Hematopoietic multipotent progenitor cell treated with erythropoietin and hydrocortisone succinate and interleukin-3 and kit ligand, for 8 days (in vitro differentiated cells): ENCODE measurements at places on chromosomes 11 and 22.

DNA sequence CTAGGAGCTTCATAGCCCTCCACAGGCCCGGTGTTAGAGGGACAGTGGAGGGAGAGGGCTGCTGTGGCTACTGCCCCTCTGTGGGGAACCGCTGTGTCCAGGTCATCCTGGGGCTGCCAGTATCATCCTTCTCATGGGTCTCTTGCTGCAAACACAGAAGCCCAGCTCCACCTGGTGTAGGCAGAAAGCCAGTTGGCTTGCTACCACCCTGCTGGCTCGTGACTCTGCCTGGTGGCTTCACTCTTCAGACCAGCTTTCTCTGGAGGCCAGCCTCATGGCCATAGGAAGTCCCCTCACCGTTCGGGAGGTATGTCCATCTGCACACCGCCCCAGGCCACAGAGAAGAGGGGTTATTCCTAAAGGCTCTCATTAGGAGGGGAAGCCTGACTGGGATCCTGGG, 19.4 kb upstream of the SUSD2 start:
- DNase-seq: no peak

DNA sequence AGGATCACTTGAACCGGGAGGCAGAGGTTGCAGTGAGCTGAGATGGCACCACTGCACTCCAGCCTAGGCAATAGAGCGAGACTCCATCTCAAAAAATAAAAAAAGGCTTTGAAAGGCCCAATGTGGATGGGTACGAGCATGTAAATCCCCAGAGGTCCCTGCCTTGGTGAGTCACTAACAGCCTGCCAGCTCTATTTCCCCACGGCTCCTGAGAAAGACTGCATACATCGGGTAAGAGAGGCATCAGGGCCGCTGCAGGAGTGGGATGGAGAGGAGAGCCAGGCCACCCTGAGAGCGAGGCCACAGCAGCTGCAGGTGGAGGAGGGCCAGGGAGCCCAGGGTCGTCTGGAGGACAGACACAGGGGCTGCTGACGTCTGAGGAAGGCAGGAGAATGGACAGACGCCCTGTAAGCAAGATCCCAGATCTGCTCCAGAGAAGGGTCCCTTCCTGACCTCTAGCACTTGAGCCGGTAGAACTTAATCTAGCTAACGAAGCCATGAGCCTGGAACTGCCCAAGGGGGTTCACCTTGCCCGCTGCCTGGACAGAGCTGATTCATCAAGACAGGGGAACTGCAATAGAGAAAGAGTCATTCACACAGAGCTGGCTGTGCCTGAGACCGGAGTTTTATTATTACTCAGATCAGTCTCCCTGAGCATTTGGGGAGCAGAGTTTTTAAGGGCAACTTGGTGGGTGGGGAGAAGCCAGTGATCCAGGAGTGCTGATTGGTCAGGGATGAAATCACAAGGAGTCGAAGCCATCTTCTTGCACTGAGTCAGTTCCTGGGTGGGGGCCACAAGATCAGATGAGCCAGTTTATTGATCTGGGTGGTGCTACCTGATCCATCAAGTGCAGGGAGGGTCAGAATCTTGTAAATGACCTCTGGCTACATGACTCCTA, 5.1 kb upstream of the KRTAP5-9 start:
- DNase-seq: no peak

GRCh38 chr11:26021017-26021416, 310.9 kb upstream of the ANO3 start:
- no peak for DNase-seq

GRCh38 chr11:124841201-124841600, 24.0 kb upstream of the ROBO3 start:
- DNase-seq: no peak

GRCh38 chr11:8805296-8805695, 105.7 kb upstream of the AKIP1 start:
- no peak for DNase-seq

DNA sequence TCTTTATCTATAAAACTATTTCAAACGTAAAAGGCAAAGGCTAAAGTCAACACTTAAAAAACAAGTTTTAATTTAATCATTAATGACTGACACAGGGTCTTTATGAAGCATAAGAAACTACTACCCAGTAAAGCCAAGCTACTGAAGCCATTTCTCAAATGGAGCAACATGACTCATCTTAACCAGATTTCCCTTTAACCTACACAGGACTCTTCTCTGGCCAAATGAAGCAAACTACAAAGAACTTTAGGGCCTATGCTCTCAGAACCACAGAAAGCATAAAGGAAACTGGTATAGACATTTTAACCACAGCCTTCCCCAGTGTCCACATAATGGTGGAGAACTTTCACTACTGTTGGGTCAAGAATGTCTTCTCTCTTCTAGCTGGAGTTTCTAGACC, 34.7 kb downstream of the ALG9 start:
- no peak for DNase-seq

DNA sequence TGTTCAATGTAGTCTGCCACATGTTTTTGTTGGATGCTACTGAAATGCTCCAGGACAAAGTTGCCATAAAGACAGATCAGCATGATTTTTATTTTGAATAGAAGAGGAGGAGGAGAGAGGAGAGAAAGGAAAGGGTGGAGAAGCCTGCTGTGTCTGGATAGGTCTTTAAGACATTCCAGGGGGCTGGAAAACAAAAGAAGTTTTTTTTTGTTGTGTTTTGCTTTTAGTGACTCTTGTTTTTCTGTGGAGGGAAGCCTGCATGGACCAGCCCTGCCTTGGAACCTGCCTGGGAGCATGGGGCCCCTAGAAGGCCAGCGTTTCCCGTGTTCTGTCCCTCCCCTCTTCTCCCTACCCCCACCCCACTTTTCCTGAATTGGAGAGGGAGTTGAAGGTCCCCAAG, 2.3 kb downstream of the TSPAN18 start:
- no peak for DNase-seq

- DNase-seq: no peak
Observed at GRCh38 chr11:86135319-86135714, 66.4 kb upstream of the PICALM start.

DNA sequence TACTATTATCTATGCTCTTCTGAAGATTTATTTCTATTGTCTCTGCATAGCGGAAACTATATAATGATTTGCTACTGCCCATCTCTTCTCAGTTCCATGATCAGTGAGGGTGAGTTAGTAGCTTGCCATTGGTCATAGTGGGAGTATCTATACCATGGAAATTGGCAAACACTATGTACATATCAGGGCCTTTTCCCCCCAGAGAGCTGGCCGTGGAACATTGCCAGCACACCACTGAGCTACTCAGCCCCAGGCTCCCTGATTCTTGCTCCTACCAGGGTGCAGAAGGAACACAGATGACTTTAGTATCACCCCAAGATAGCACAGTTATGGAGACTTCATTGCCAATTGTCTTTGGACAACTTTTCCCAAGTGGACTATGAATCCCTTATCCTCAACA, 33.2 kb downstream of the IRAG1 start:
- no peak for DNase-seq

GRCh38 chr11:69411257-69411924, 70.1 kb upstream of the LINC01488 start:
- DNase-seq: no peak

DNA sequence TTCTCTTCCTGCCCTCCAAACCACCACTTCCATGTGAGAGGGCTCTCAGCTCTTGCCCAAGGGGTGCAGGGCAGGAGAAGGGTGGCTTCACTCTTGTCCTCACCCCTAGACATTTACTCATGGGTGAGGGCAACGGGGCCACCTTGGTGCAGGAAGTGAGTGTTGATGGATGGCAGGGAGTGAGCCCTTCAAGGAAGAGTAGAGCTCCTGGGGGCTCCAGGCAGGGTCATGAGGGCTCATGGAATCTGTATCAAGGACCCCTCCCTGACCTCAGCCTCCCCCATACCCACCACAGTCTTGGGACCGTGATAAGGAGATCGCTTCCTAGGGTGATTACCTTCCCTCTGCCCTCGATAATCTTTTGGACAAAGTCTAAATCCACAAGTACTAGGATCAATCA, 37.8 kb downstream of the TSPAN18 start:
- no peak for DNase-seq

GRCh38 chr11:116582571-116582970, 190.2 kb downstream of the BUD13 start:
- no peak for DNase-seq

- no peak for DNase-seq
Observed at GRCh38 chr11:66689661-66690590, 12.2 kb upstream of the RBM4B start.

DNA sequence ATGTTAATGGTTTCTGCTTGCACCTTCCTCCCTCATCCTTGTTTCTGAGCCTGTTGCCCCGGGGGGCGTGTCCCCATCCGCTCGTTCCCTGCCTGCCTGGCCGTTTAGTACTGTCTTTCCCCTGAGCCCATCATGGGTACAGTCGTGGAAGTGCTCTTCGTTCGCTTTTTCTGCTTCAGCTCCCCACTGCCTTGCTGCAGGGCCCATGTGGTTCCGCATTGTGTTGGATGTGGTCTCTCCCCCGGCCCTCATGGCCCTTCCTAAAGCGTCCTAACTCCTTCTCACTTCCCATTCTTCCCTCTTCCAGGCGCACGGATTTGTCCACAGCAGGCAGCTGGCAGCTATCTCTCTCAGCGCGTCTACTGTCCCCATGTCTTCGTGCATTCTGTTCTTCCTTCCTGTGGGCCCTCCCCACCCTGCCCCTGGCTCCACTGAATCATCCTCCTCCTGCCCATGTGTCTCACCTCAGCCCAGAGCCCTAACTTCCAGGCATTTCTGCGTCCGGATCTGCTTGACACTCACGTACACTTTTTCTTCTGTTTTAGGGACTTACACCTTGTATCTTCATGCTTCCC, 98.1 kb downstream of the ZBTB16 start:
- DNase-seq: no peak

DNA sequence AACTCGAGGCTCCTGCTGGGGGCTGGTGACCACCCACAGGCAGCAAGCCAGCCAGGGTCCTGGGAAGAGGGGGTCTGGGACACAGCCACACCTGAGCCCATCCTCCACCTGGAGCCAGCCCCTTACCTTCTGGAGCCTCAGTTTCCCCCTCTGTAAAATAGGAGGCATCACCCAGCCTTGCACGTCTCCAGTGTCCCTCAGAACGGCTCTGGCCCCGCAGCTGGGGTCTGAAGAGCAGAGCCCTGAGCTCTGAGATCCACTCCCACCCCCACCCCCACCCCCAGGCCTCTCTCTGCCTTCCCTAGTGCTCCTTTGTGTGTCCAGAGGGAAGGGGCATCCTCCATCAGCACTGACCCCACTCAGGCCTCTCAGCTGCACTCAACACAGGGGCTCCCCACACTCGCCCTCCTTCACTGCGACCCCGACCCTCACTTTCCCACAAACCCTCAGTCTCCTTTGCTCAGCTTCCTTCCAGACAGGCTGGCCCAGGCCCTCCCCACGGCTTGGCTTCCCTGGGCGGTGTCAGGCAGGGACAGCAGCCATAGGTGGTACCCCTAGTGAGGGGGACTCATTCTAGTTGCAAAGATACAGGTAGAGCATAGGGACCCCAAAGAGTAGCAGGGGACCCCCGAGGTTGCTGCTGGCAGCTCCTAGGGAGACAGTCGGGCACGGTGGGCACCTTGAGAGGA, 33.3 kb upstream of the KCNQ1OT1 start:
- no peak for DNase-seq

DNA sequence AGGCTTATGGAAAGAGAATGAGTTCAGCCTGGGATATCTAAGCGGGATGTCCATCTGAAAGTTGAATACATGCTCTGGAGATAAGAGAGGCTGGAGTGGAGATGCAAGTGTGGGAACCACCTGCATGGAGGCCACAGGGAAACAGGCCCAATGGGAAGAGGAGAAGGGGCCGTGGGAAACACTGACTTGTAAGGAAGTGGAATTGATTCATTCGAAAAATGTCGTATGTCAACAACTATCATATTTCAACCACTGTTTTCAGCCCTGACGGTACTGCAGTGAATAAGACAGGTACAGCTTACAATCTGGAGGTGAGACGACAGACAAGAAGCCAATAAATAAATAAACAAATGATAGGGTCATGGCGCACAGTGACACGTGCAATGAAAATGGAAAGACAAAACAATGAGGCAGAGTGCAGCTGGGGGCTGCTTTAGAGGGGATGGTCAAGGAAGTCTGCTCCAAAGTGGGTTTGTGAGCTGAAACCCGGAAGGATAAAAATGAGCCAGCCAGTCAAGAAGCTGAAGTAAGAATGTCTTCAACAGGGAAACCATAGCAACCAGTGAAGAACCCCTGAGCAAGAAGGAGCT, 35.9 kb downstream of the EFCAB6 start:
- no peak for DNase-seq

DNA sequence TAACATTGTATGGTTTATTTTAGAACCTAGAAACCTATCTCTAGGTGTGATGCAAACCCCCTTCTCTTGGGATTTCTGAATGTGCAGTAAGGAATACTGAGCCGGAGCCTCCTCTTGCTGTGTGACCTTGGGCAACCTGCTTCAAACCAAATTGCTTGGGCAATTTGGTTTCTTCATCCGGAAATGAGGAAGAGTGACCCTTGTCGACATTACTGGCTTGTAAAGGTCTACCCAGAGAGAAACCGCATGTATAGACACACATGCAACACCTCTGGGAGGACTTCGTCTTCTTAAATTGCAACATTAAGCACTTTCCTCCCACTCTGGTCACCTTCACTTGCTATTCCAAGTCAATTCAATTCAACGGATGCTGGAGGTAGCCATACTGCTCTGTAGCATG, 19.6 kb upstream of the TP53I11 start:
- DNase-seq: no peak

- no peak for DNase-seq
Observed at GRCh38 chr22:39325392-39325932, 6.0 kb upstream of the RPL3 start.

GRCh38 chr22:48893288-48894063, 934.2 kb downstream of the BRD1 start:
- DNase-seq: no peak

DNA sequence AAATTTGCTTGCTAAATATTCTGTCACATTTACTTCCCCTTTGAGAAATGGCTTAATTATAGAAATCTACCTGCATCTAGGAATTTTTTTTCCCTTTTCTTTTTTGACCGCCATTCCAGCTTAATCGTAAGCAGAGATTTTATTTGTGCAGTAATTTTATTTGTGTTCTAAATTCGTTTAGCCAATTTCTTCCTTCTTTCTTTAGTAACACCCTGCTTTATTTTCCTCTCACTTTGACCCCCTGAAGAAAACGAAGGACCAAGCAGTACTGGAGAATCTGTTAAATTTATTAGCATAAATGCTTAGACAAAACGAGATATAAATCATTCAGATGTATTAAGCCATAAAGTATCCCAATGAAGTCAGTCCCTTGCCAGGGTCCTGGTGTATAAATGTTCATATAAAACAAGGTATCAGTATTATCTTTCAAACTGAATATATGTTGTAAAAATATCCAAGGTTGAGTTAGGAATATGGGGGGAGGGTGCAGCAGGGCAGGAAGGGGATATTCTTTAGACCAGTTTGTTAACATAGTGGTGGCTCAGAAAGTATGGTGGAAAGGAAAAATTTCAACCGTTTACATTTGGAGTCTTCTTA, 5.1 kb upstream of the WT1 start:
- no peak for DNase-seq

- DNase-seq: no peak
Observed at GRCh38 chr11:127675581-127675980, 675.0 kb upstream of the KIRREL3 start.

GRCh38 chr11:3091081-3091845, 34.0 kb upstream of the CARS1 start:
- no peak for DNase-seq
